NB4 (cell line): ENCODE measurements at places on chromosomes 2 and 18.
A peak's percentile ranks its signal among the peaks of the same experiment; 100 is the strongest.

DNA sequence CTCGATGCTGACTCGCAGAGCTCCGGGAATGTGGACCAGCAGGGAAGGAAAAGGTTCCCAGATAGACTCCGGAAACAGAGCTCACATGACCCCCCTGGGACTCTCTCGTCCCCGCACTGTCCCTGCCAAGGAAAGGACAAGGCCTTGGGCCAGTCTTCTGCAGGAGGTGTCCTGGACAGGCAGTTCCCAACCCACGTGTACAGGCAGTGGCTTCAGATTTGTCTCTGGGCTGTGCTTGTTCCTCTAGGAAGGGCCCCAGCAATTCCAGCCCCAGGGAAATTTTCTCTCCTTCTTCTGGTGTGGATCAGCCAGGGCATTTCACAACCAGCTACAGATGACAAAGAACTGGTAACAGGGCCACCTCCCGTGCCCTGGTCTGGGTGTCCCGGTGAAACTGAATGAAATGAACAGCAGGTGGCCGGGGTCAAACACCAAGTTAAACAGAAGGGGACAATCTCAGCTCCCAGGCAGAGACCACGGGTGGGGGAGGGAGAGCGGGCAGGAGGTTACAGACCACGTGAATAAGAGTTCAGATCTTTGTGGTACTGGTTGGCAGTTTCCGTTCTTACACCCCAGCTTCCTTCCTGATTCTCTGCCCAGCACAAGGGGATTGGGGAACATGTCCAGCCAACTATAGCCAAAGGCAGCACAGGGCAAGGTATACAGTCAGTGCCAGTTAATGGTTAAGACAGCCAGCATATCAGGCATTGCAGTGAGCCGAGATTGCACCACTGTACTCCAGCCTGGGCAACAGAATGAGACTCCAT is 52.2 kb upstream of the CAB39 start:
- DNase-seq: peak; percentile 92

GRCh38 chr18:31077878-31078277 is 24.3 kb downstream of the DSC2 start:
- peak; percentile 62 for DNase-seq

GRCh38 chr2:219214141-219214540 is 4.6 kb downstream of the ABCB6 start:
- no peak for DNase-seq

GRCh38 chr18:13377496-13377895 is 158.9 kb downstream of the LDLRAD4 start:
- no peak for DNase-seq

DNA sequence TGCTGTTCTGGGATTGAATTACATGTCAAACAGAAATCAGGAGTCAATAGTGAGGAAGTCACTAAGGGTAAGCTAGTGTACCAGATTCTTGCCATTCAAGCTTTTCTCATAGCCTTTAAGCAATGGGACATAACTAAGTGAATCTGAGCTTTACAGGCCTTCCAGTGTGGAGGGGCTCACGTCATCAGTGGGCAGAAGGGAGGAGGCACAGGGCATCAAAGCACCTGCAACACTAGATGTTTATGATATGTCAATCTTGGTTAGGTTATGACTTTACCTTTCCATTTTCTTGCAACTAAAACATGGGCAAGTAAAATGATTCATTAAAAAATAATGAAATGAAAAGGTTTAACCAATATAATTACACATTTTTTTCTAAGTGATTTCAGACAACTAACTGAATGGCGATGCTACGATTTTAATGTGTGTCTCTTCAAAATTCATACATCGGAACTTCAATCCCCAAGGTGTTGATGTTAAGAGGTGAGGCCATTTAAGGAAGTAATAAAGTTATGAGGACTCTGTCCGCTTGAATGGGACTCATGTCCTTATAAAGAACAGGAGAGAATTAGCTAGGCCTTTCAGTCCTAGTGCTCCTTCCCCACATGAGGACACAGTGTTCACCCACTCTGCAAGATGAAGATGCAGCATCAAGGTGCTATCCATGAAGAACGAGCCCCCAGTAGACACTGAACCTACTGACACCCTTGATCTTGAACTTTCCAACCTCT is 1169.2 kb upstream of the NXPH2 start:
- no peak for DNase-seq

- DNase-seq: peak; percentile 58
These were observed 37.5 kb downstream of the CMPK2 start for GRCh38 chr2:6828299-6828584.

- DNase-seq: no peak
These were observed 777.8 kb upstream of the RAB6C start for GRCh38 chr2:129201696-129202095.

- peak; percentile 70 for DNase-seq
These were observed 48.6 kb downstream of the DDX1 start for GRCh38 chr2:15640261-15640711.

- peak; percentile 87 for DNase-seq
These were observed 137.2 kb upstream of the KCTD1 start for GRCh38 chr18:26685438-26686157.

DNA sequence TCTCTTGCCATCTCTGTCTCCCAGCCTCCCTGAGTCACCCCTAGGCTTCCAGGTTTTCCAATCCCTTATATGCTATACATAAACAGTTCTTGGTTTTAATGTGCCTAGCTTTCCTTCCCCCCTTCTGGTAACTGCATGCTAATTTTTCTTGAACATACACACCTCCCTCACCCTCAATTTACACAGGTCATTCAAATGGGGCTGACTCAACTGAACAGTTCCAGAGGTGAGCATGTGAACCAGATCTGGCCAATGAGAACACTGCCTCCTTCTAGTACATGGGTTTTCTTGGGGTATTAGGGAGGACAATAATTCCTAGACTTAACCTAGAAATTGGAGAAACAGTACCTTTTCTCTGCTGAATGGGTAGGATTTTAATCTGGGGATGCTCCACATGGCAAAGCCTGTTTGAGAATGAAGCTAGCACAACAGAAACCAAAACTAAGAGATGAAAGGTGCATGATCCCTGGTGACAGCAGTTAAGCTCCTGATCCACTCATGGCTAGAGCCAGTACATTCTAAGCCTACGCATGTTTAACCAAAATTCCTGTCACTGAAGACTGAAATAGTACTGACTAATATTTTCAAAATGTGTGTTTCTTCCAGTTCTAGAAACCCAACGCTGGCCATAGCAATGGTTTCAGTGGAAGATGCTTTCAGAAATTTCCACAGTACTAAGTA is 11.8 kb downstream of the SLC25A12 start:
- DNase-seq: no peak

DNA sequence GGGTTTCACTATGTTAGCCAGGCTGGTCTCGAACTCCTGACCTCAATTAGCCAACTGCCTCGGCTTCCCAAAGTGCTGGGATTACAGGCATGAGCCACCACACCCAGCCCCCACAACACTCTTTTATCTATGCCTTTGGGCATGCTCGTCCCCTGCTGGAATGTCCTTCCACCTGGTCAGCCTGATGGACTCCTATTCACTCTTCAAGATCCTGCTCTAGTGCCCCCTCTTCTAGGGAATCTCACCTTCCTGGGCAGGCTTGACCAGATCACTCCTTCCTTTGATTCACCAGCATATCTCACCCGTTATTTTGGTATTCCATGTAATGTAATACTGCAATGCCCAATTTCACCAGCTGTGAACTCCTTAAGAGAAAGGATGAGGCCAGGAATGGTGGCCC is 13.9 kb upstream of the SLC66A3 start:
- DNase-seq: no peak

GRCh38 chr2:176169181-176169580 is 12.1 kb downstream of the HOXD3 start:
- no peak for DNase-seq

GRCh38 chr2:219378163-219378851 is 9.4 kb downstream of the DNPEP start:
- no peak for DNase-seq

GRCh38 chr2:61423714-61424113 is 47.2 kb downstream of the USP34 start:
- DNase-seq: no peak

DNA sequence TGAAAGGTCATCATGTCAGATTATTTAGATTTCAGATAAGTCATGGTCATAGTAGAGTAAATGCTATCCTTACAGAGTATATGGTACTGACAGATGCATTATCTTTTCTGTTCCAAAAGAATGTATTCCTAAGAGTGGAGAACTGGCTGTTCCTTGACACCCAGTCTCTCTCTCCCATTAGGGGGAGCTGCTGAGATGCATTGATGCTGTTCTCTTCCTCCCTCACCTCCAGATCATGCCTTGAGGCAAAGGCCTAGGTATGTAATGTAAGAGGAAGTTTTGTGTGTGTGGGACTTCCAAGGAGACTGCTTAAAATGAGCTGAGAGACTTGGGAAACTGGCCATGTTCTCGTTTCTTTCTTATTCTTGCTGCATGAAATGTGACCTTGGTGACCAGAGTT is 979.5 kb upstream of the CELF4 start:
- peak; percentile 32 for DNase-seq

DNA sequence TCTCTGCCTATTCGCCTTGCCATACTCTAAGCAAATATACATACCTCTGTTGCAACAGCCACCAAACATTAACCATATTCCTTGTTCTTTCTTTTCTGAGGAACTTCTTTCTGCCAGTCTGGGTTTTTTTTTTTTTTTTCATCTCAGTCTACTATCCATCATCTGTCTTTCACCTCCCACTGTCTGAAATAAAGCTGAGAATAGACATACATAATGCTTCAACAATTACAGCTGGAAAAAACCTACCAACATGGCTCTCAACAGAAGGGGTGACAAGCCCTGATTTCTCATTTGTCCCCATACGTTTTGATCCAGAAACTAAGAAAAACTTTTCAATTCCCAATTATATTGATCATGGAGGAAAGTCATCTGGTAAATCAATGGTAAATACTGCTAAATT is 728.8 kb upstream of the POU3F3 start:
- DNase-seq: no peak

GRCh38 chr18:2893676-2894075 is 46.9 kb downstream of the EMILIN2 start:
- DNase-seq: no peak

DNA sequence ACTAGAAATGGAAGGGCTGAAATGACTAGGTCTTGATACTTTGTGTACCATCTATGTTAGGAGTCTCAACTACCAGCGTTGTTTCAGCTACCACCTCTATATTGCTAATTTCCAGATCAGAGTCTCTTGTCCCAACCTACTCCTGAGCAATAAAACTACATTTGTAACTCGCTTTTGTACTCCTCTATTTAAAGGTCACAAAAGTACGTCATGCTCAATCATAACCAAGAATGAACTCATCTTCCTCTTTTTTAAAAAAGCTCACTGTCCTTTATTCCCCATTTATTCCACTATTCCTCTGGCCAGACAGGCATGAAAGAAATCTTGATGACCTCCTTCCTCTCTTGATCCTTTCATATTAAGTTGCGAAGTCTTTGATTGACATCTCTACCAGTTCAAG is 11.2 kb upstream of the MATN3 start:
- DNase-seq: no peak

DNA sequence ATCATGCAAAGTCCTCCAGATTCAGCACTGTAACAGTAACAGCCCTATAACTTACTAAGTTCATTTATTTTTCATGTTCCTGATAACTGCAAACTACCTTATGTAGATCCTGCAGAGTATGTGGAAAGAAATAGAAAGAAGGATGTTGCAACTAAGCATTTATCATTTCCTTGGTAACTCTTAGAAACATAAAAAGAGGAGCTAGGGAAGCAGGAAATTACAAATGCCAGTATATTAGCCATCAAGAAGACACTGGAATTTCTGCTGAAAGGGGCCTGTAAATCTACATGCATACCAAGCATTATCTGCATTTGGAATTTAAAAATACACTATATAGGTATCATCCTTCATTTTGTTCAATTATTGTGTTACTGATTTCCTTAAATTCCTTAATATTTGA is 66.8 kb downstream of the PDE11A start:
- DNase-seq: no peak

DNA sequence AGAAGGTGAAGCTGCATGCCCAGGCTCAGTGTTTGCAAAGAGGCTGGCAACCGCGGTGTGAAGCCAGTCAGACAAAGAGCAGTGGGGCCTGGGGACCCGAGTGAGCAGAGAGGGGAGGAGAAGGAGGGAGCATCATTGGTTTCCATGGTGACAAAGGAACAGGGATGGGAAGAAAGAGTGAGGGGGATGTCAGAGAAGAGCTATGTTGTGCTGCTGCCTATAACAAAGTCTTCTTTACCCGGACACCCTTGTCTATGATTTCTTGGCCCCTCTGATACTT is 14.5 kb downstream of the TMEM247 start:
- no peak for DNase-seq

GRCh38 chr2:241417626-241418025 is 61.5 kb downstream of the FARP2 start:
- DNase-seq: no peak

DNA sequence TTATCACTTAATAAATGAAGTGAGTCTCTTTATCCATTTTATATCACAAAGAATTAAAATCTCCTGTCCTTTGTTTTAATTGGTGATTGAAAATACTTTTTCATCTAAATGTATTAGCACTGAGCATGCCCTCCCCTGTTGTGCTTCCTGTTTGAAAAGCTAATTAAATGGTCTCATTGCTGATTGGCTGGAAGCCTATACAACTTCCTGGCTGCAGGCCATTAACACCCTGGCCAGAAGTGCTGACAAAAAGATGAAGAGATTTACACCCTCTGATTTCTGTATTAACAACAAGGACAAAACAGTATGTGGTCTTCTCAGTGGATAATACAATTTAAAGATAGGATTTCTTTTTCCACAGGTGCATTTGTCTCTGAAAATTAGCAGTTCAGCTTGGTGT is 548.0 kb downstream of the DCC start:
- peak; percentile 1 for DNase-seq

DNA sequence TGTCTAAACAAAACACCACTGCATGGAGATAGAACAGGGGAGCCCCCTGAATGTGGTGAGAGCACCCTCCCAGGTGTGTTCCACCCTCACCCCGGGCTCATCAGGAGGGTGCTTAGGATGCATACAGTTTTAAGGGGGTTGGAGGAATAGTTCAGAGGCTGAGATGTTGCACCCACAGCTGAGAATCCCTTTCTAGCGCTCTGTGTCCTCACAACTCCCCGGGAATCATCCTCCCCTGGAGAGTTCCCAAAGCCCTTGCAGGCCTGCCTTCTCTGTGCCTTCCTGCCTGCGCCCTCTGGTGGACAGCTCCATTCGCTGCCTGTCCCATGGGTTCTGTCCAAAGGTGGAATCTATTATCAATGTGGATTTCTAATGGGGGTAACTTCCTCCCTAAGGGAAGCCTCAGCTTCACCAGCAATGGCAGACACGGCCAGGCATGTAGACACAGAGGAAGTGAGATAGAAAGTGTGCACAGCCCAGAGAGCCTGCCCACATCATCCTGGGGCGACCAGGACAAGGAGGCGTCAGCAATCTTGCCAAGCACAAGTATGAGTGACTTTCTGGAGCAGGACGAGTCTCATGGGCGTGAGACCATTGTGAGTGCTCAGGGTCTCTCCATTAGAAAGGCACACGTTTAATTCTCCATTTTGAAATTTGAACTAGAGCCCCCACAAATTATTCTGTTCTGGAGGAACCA is 1.2 kb upstream of the UGT1A5 start:
- peak; percentile 71 for DNase-seq
